ENCODE measurements at places on chromosomes 2 and 18.

DNA sequence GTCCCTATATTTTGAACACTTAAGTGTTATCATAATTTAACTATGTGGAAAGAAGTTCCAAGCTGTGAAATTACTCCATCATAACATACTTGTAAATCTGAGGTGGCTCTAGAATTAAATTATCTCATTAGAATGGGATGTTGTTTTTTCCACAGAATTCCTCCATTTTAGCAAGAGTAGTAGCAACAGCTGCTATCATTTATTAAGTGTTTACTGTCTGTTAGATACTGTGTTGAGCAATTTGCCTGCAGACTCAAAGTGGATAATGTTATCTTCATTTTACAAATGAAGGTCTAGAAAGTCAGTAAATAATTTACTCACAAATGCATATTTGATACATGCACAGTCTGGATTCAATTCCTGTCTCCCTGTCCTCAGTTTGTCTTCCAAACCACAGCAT is 504.8 kb upstream of the NRP2 start:
- DNase-seq, result no peak

- no peak for DNase-seq
Measured at GRCh38 chr2:181810823-181811695, 80.5 kb upstream of the ITPRID2 start.

GRCh38 chr2:212387146-212387545 is 151.5 kb downstream of the ERBB4 start:
- DNase-seq, result no peak

DNA sequence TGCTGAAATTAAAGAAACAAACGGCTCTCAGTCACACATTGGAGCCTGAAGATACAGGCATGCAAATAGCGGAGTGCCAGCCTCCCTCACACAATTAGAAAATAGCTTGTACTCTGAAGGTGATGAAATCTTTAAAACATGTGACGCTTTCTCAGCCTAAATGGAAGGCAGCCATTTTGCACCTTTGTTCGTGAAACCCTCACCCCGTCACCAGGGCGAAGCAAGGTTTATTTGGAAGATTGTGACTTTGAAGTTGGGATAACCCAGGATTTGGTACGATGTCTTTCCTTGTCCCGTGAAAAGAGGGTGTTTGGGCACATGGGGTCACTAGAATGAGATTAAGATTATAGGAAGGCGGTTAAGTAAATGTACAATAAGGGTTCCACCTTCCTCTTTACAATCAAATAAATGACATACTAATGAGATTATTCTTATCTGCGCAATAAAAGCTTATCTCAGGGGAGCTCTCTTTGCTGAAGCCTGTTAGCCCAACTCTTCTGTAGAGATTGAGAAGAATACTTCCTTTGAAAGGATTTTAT is 4.2 kb downstream of the SH3BP4 start:
- DNase-seq, result no peak

DNA sequence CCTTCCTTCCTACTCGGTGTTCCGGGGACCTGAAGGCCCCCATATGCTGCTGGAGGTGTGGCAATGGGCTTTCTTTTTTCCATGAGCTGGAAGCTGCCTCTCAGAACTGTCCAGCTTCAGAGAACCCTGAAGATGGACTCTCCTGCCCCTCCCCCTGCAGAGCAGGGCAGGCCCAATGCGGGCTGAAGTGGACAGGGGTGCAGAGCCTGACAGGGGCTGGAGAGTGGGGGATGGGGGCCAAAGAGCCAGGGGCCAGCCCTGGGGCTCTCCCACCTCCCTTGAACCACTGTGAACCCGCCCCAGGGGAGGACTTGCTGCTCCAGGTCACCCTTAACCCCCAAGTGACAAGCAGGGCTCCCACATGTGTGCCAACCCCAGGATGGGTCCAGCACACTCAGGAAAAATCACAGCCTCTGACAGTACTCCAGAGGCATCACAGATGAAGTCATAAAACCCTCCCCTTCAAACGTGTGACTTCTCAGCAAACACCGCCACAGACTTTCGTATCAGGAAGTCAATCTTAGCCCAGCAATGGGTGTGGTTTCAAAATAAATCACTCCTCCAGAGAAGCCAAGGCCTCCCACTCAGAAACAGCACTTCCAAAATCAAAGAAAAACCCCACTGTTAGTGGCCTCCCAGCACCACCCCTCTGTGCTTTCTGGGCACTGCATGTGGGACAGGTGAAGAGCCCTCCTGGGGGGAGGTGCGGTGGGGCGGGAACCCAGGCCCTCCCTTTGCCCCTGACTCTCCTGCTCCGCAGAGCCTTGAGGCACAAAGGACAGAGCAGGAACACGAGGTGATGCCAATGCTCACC is 135.8 kb downstream of the HDAC4 start:
- peak; percentile 42 for DNase-seq

GRCh38 chr2:164826293-164827243 is 15.1 kb downstream of the COBLL1 start:
- DNase-seq, result no peak

- no peak for DNase-seq
Measured at GRCh38 chr2:144011553-144011952, 508.4 kb downstream of the ZEB2 start.

Measured in activated T-cell treated with anti-CD3 and anti-CD28 coated beads for 1 hour (primary cell).